ENCODE measurements at places on chromosomes 13 and 19. TPM values are rescaled to one million over a fixed set of nuclear protein-coding genes. Genes with fewer than 3 reads are reported as not detected.

The CALM3 gene
- polyA plus RNA-seq: 189 TPM

The ABHD8 gene
- 5.1 TPM for polyA plus RNA-seq

The CLDND2 gene
- 2.0 TPM for polyA plus RNA-seq

- DNase-seq: no peak
Measured at GRCh38 chr19:57620673-57621348, 6.8 kb downstream of the ZNF134 start.

DNA sequence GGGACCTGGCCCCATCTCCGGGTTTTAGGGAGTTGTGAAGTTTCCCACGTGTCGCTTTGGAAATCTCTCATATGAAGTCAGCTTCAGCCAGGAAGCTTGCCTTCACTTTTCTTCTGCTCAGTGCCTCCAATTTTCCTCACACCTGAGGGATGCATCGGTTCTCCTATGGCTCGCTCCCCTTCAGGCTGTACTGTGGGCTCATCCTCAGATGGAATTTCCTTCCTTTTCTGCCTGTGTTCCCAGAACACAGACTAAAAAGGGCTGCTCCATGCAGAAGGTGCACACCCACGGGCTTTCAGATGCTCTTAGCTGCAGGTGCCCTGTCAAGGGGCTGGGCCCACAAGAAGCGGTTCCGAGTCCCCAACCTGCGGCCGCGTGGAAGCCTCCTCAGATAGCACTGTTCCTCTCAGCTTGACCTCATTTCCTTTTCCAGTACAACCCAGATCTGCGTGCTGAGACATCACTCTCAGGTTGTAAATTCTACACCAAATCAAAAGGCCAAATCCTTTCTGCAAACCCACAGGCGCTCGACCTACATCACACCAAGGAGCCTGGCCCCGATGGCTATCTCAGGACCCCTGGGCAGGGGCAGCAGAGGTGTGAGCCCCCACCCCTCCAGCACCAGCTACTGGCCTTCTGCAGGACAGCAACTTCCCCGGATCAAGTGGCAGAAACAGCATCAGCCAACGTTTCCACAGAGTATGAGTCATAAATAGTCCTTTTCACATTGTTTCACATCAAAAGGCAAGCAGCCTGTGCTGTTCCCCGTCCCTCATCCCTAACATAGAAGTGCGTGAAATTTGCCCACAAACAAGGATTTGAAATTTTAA is 275.9 kb downstream of the ZNF536 start:
- DNase-seq: no peak
